Vagina (tissue), 2 donors: ENCODE measurements at places on chromosomes 2 and 18.

- H3K27me3 ChIP-seq: no peaks in the 10 kb centered on the region
- H3K4me3 ChIP-seq: peak overlapping the region; percentile 97
- peak; percentile 99 for DNase-seq
- H3K36me3 ChIP-seq: no peaks in the 10 kb centered on the region
- H3K4me1 ChIP-seq: peaks cover 56% of the 10 kb centered on the region
These were observed 545 bp downstream of the DUSP28 start for GRCh38 chr2:240560480-240561324.

- H3K4me3 ChIP-seq: no peak overlapping the region
- no peak overlapping the region for H3K27ac ChIP-seq
- H3K4me1 ChIP-seq: no peaks in the 10 kb centered on the region
- no peak for DNase-seq
- no peaks in the 10 kb centered on the region for H3K36me3 ChIP-seq
These were observed 299.0 kb downstream of the FBXO15 start for GRCh38 chr18:73848656-73849055.

GRCh38 chr2:218257390-218257981 lies 3.3 kb upstream of the GPBAR1 start:
- H3K27ac ChIP-seq: no peak overlapping the region
- no peak for DNase-seq
- H3K4me3 ChIP-seq: no peak overlapping the region
- peaks cover 29% of the 10 kb centered on the region for H3K4me1 ChIP-seq
- H3K36me3 ChIP-seq: peaks cover 35% of the 10 kb centered on the region

DNA sequence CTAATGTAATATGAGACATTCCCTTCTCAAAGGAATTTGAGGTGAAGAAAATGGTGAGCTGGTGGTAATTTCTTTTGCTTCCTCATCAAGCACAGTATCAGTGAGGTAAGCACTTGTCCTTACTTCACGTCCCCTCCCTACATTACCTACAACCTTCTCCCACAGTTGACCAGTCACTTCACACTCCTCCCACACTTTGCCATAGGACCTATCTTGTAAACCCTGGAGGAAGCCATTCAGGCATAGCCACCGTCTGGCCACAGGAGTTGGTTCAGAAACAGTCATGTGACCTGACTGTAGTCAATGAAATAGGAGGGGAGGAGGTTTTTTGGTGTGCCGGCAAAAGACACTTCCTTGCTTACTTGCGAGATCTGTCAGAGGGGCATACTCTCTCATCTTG lies 12.1 kb downstream of the ACOXL start:
- no peak for DNase-seq
- H3K27me3 ChIP-seq: no peaks in the 10 kb centered on the region
- H3K36me3 ChIP-seq: no peaks in the 10 kb centered on the region
- H3K4me1 ChIP-seq: no peaks in the 10 kb centered on the region
- H3K27ac ChIP-seq: no peak overlapping the region
- H3K4me3 ChIP-seq: no peak overlapping the region

DNA sequence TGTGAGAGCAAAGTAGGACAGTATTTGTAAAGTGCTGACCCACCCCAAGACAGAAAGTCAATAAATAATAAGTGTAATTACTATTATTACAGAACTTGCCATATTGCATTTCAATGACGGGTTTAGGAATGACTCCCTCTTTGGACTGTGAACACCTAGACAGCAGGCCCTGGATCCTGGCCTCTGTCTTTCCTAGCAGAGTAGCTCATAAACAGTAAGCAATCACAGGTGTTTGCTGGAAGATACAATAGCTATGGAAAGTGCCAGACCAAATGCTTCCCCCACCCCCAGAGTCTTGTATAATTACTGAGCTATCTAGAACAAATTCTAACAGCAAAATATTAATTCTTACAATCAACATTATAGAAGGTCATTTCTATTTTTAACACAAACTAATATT lies 20.1 kb upstream of the MYO1B start:
- H3K27me3 ChIP-seq: no peaks in the 10 kb centered on the region
- no peak overlapping the region for H3K4me3 ChIP-seq
- no peak for DNase-seq
- no peaks in the 10 kb centered on the region for H3K36me3 ChIP-seq

DNA sequence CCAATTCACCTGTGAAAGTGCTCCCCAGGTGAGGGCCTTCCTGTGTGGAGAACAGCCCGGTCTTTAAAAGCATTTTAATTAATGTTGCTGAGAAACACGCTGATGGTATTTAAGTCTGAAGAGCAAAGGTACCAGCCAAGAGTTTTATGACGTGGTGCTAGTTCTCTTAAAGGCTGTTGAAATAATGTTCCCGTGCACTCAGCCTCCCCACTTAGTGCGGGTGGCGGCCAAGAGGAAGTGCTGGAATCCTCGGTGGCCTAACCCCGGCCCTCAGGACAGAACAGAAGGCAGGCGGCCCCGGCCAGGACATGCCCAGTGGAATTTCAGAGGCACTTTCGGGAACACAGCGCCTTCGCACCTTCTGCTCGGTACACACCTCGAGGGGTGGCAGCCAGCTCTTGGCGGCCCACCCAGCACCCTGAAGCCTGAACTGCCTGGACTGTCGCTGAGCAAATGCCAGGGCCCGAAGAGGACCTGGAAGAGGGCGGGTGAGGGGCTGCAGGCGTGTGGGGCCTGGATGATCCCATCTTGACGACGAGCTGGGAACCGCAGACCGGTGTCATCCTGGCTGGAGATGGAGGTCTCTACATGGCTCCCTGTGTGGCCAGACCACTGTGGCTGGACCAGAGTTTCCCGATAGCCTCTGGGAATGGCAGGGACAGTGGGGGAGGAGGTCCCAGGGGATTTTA lies 142.9 kb downstream of the ASB1 start:
- no peaks in the 10 kb centered on the region for H3K27me3 ChIP-seq
- H3K4me3 ChIP-seq: no peak overlapping the region
- peak overlapping the region; percentile 61 for H3K27ac ChIP-seq
- peaks cover 42% of the 10 kb centered on the region for H3K4me1 ChIP-seq
- no peak for DNase-seq

GRCh38 chr18:28457784-28458183 lies 280.9 kb upstream of the CDH2 start:
- no peaks in the 10 kb centered on the region for H3K4me1 ChIP-seq
- no peak overlapping the region for H3K27ac ChIP-seq
- no peak overlapping the region for H3K4me3 ChIP-seq
- H3K27me3 ChIP-seq: no peaks in the 10 kb centered on the region
- DNase-seq: no peak

DNA sequence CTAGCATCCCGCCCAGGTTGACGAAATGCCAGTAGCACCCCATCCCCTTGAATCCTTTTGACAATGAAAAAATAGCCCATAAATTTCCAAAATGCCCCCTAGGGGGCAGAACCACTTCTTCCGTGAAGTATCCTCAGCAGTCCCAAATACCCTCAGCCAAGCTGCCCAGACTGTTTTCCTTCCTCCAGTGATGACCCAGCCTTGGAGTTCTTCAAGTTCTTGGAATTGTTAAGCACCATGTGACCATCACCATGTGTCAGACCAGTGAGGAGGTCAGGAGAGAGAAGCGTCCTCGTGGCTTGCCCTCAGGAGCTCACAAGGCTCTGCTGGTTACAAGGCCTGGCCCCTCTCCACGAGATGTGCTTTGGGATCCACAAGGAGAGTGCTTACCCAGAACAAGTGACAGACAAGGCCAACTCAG lies 1.4 kb upstream of the SLC23A3 start:
- peak; percentile 92 for DNase-seq
- peaks cover 16% of the 10 kb centered on the region for H3K4me1 ChIP-seq
- no peak overlapping the region for H3K4me3 ChIP-seq
- peak overlapping the region; percentile 81 for H3K27ac ChIP-seq
- H3K36me3 ChIP-seq: no peaks in the 10 kb centered on the region
- no peaks in the 10 kb centered on the region for H3K27me3 ChIP-seq

DNA sequence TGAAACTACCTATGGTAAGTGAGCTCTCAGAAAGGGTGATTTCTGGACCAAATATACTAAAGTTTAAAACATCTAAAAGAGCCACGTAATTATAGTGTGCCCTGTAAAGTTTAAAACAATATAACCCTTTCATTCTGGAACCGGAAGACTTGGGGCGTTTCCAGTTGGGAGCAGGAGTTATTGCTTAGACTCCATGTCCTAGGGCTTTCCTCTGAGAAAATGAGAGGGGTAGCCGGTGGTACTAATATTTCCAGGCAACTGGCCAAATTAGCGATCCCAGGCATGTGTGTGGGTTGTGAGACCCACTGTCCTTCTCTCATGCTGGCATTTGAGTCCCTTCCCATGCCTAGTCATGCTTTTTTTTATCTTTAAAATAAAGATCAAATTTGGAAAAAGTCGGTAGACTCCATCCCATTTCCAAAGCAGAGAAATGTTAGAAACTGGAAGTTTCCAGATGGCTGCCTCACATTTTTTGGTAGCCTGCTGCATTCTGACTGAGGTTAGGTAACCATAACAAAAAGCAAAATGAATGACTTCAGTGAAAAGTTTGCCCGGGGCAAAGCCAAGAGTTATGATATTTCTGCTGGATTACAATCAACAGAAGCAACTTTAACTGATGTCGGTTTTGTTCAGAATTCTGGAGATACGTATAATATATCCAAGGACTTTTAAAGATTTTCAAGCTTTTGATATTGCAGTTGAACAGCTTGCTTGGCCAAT lies 227.4 kb downstream of the SS18 start:
- no peaks in the 10 kb centered on the region for H3K4me1 ChIP-seq
- DNase-seq: no peak
- no peaks in the 10 kb centered on the region for H3K36me3 ChIP-seq
- H3K27me3 ChIP-seq: no peaks in the 10 kb centered on the region
- no peak overlapping the region for H3K4me3 ChIP-seq

GRCh38 chr2:20668451-20668850 lies 1.5 kb downstream of the GDF7 start:
- H3K27ac ChIP-seq: peak overlapping the region; percentile 87
- peak overlapping the region; percentile 57 for H3K4me3 ChIP-seq
- no peak for DNase-seq
- peaks cover 45% of the 10 kb centered on the region for H3K4me1 ChIP-seq
- no peaks in the 10 kb centered on the region for H3K36me3 ChIP-seq

GRCh38 chr18:74303936-74304335 lies 11.7 kb upstream of the C18orf63 start:
- H3K4me1 ChIP-seq: no peaks in the 10 kb centered on the region
- H3K36me3 ChIP-seq: no peaks in the 10 kb centered on the region
- no peak overlapping the region for H3K27ac ChIP-seq
- no peak for DNase-seq
- H3K27me3 ChIP-seq: no peaks in the 10 kb centered on the region

DNA sequence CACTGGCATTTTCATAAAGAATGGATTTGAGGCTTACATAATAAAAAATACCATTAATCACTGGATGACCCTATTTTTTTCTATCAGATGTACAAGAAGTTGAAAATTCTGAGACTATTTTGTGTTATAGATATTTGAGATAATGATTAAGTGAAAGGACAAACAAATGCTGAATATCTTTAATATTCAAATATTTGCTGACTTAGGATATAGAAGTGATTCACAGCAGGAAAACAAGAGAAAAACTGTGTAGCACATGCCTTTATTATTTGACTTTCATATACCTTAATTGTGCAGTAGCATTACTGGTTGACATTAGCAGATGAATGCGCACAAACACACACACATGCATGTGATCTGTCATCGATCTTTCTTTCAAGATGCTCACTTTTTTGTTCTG lies 766.5 kb downstream of the SATB2 start:
- H3K4me3 ChIP-seq: no peak overlapping the region
- no peaks in the 10 kb centered on the region for H3K36me3 ChIP-seq
- no peak overlapping the region for H3K27ac ChIP-seq
- no peak for DNase-seq
- no peaks in the 10 kb centered on the region for H3K27me3 ChIP-seq

- no peaks in the 10 kb centered on the region for H3K4me1 ChIP-seq
- H3K4me3 ChIP-seq: no peak overlapping the region
- H3K27me3 ChIP-seq: no peaks in the 10 kb centered on the region
- no peak for DNase-seq
These were observed 191.4 kb upstream of the TMEM200C start for GRCh38 chr18:6086731-6087130.

- no peak for DNase-seq
- H3K4me3 ChIP-seq: peak overlapping the region; percentile 63
- H3K27ac ChIP-seq: peak overlapping the region; percentile 60
- H3K36me3 ChIP-seq: no peaks in the 10 kb centered on the region
- H3K4me1 ChIP-seq: peaks cover 12% of the 10 kb centered on the region
These were observed 711 bp downstream of the DOK6 start for GRCh38 chr18:69401226-69401971.

DNA sequence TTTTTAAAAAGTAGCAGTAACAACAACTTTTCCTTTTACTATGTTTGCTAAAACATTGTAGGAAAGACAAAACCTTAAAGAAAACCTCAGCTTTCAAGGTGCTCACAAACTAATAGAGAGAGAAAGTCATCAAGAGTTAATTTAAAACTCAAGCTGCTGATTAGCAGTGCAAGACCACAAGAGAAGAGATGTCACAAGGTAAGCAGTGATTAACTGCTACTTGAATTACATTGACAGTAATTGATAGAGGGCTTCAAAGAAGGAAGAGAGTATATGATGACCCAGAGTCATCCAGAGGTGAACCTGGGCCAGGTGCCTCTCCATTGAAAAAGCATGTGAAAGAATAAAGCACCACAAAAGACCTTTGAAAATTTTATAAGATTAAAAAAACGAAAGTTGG lies 939.6 kb upstream of the CNTNAP5 start:
- no peaks in the 10 kb centered on the region for H3K4me1 ChIP-seq
- no peaks in the 10 kb centered on the region for H3K27me3 ChIP-seq
- H3K36me3 ChIP-seq: no peaks in the 10 kb centered on the region
- no peak overlapping the region for H3K4me3 ChIP-seq

DNA sequence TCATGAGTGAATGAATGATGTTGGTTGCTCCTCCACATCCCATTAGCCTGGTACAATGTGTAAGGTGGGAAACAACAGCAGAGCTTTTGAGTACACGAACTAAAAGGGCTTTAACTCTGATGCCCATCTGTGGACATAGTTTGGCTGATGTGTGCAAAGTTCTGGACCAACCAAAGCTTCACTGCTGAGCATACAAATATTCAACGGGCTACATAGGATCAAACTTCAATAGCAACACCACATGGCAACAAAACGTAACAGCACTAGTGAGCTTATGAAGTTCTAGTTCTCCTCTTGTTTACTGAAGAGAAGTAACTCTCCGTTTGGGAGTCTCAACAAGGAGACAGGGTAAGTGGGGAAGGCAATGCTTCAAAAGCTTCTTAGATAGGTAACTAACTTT lies 20.4 kb downstream of the STAM2 start:
- no peaks in the 10 kb centered on the region for H3K27me3 ChIP-seq
- H3K27ac ChIP-seq: no peak overlapping the region
- DNase-seq: no peak

DNA sequence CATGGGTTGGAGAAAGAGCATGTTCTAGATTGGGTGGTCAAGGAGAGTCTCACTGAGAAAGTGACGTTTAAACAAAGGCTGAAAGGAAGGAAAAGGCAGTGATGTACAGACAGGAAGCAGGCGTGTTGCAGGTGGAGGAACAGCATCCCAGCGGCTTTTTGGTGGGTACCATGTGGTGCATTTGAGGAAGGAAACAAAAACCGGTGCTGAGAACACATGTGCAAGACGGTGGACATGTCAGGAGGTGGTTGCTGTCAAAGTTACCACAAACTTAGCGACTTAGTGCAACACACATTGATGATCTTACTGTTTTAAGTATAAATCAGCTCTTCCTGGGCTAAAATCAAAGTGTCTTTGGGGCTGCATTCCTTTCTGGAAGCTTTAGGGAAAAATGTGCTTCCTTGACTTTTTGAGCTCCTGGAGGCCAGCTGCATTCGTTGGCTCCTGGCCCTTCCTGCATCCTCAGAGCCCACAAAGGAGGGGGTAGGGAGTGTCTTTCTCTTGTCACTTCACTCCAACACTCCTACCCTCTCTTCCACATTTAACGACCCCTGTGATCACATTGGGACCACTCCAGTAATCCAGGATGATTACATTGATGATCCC lies 380.6 kb downstream of the FBXO15 start:
- H3K4me1 ChIP-seq: no peaks in the 10 kb centered on the region
- no peaks in the 10 kb centered on the region for H3K36me3 ChIP-seq
- no peaks in the 10 kb centered on the region for H3K27me3 ChIP-seq
- H3K27ac ChIP-seq: no peak overlapping the region
